Pulmonary artery endothelial cell (primary cell): ENCODE measurements at places on chromosomes 7 and 10. TPM values are rescaled to one million over a fixed set of nuclear protein-coding genes. Genes with fewer than 3 reads are reported as not detected.

TEX47 gene
- not detected in 2 replicates for total RNA-seq

GUSB gene
- 25.1 and 31.9 TPM in 2 replicates for total RNA-seq

GNG11 gene
- total RNA-seq, result 147 and 170 TPM in 2 replicates

FAM25G gene
- not detected in 2 replicates for total RNA-seq

EIF5AL1 gene
- 0.40 and 0.67 TPM in 2 replicates for total RNA-seq

ACHE gene
- 0.33 and 0.81 TPM in 2 replicates for total RNA-seq

C10orf62 gene
- not detected in 2 replicates for total RNA-seq

SGPL1 gene
- total RNA-seq, result 13.1 and 22.0 TPM in 2 replicates

TAC1 gene
- not detected in 2 replicates for total RNA-seq

FEZF1 gene
- total RNA-seq, result not detected in 2 replicates

GPR26 gene
- total RNA-seq, result not detected in 2 replicates

OSBPL3 gene
- 28.2 and 43.8 TPM in 2 replicates for total RNA-seq

BPGM gene
- total RNA-seq, result 33.1 and 33.9 TPM in 2 replicates

ANKRD22 gene
- total RNA-seq, result not detected in 2 replicates

IDI2 gene
- not detected in 2 replicates for total RNA-seq

MOGAT3 gene
- not detected in 2 replicates for total RNA-seq

NOBOX gene
- not detected in 2 replicates for total RNA-seq

CALHM3 gene
- total RNA-seq, result not detected in 2 replicates

RNF148 gene
- total RNA-seq, result 0.86 and 1.7 TPM in 2 replicates

CCDC172 gene
- total RNA-seq, result not detected in 2 replicates

UCN3 gene
- total RNA-seq, result not detected in 2 replicates

CPXM2 gene
- 4.9 and 9.2 TPM in 2 replicates for total RNA-seq

FAM20C gene
- total RNA-seq, result 11.6 and 13.3 TPM in 2 replicates

DNMBP gene
- 34.0 and 36.4 TPM in 2 replicates for total RNA-seq

HERC4 gene
- total RNA-seq, result 42.5 and 70.2 TPM in 2 replicates

PHYHIPL gene
- not detected in 2 replicates for total RNA-seq

HNRNPF gene
- 298 and 383 TPM in 2 replicates for total RNA-seq

MDFIC gene
- 16.2 and 40.6 TPM in 2 replicates for total RNA-seq

GALNT17 gene
- total RNA-seq, result not detected in 2 replicates

SPDYE16 gene
- total RNA-seq, result 0.28 TPM in 1 of 2 replicates, not detected in the other

SERPINE1 gene
- 2,165 and 2,466 TPM in 2 replicates for total RNA-seq

OPALIN gene
- not detected in 2 replicates for total RNA-seq

MRC1 gene
- total RNA-seq, result 2.4 and 3.2 TPM in 2 replicates

ADAM12 gene
- total RNA-seq, result 0.13 and 0.21 TPM in 2 replicates

SLC13A1 gene
- not detected in 2 replicates for total RNA-seq

CALML5 gene
- not detected in 2 replicates for total RNA-seq

PALD1 gene
- 53.7 and 90.4 TPM in 2 replicates for total RNA-seq

GIMAP4 gene
- total RNA-seq, result 60.1 and 63.4 TPM in 2 replicates

NRP1 gene
- 249 and 316 TPM in 2 replicates for total RNA-seq

AKR1C1 gene
- 9.1 and 10.5 TPM in 2 replicates for total RNA-seq

TAS2R41 gene
- not detected in 2 replicates for total RNA-seq

BAMBI gene
- total RNA-seq, result 3.8 and 4.8 TPM in 2 replicates

MPP7 gene
- 0.07 TPM in 2 replicates for total RNA-seq

PNLIPRP1 gene
- total RNA-seq, result not detected in 2 replicates

TMEM236 gene
- 0.07 and 0.11 TPM in 2 replicates for total RNA-seq

CPA4 gene
- total RNA-seq, result 0.39 and 0.59 TPM in 2 replicates

SFMBT2 gene
- total RNA-seq, result 0.14 and 0.20 TPM in 2 replicates

SSC4D gene
- total RNA-seq, result 0.46 and 0.60 TPM in 2 replicates

SH2B2 gene
- total RNA-seq, result 0.86 and 0.88 TPM in 2 replicates

TAS2R3 gene
- 0.46 and 1.3 TPM in 2 replicates for total RNA-seq

ARHGEF35 gene
- total RNA-seq, result 0.40 and 0.88 TPM in 2 replicates

TUBB8 gene
- not detected in 2 replicates for total RNA-seq

FRAT2 gene
- total RNA-seq, result 11.0 and 11.9 TPM in 2 replicates

TCF7L2 gene
- 1.9 and 3.1 TPM in 2 replicates for total RNA-seq

PKD2L1 gene
- not detected in 2 replicates for total RNA-seq
